Erythroblast (primary cell): ENCODE measurements at places on chromosomes 11 and 22.

DNA sequence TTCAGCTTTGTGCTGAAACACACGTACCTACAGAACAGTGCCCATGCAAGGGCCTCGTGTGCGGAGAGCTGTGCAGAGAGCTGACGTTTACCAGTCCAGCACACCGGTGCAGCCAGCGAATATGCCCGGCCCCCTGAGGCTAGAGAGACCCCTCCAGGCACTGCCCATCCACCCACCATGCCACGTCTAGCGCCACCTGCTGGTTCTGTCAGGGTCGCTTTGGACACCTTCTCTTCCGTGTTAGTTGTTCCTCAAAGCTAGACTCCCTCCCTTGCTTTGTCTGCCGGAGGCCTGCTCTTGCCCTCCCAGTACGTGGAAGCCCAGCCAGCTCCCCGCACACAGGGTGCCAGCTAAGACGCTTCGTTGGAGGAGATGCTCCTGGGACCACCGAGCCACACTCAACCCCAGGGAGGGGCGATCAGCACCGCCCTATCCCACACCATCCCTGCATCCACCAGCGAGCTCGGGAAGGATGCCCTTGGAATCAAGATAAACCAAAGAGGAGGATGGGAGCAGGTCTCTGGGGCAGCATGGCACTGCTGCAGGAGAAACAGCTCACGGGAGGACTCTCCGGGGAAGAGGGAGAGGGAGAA, 43.4 kb downstream of the CPT1A start:
- peak; percentile 67 for DNase-seq

DNA sequence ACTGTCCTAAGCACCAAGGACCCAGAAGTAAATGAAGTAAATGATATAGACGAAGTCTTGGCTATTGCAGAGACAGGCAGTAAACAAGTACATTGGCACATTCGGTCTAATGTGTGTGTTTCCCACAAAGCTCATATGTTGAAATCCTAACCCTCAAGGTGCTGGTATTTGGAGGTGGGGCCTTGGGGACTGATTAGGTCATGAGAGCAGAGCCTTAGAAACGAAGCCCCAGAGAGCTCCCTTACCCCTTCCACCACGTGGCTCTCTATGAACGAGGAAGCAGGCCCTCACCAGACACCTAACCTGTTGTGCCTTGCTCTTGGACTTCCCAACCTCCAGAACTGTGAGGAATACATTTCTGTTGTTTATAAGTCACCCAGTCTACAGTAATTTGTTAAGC, 14.9 kb downstream of the CLMP start:
- no peak for DNase-seq

- no peak for DNase-seq
Measured at GRCh38 chr11:67369801-67370284, 3.6 kb downstream of the CLCF1 start.

DNA sequence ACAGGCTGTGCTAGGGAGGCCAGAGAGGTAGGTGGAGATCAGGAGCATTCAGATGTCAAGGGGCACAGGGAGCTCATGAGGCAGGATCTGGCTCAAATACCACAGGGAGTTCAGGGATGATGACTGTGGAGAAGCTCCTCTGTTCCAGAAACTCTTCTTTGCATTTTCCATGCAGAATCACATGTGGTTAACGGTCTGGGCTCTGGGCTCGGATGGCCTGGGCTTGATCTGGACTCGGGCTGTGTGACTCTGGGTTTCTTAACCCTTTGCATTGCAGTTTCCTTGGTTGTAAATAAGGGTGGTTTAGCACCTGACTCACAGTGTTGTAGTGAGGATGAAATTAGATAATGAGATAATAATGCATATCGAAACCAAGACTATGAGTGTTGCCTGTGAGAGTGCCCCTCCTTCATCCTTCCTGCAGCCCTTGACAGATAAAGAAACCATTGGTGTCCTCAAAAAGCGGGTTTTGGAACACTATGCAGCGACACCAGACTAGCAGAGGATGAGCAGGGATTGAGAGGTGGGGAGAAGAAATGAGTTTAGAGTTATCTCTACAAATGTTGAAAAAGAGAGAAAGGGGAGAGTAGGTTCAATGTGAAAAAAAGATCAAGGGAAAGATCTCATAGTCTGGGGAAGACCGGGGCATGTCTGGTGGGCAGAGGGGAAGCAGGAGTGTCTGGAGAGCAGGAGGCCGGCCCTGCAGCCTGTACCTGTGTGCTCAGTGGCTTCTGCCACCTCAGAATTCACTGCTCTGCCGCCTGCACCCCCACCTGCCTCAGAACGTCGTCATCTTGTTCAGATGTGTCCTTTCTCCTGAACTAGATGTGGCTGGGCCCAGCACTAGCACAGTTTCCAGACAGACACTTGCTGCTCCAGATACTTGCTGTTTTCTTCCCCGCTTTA, 197.8 kb upstream of the SORL1-AS1 start:
- no peak for DNase-seq

GRCh38 chr11:81070948-81071347, 1630.1 kb upstream of the TENM4 start:
- DNase-seq, result no peak

DNA sequence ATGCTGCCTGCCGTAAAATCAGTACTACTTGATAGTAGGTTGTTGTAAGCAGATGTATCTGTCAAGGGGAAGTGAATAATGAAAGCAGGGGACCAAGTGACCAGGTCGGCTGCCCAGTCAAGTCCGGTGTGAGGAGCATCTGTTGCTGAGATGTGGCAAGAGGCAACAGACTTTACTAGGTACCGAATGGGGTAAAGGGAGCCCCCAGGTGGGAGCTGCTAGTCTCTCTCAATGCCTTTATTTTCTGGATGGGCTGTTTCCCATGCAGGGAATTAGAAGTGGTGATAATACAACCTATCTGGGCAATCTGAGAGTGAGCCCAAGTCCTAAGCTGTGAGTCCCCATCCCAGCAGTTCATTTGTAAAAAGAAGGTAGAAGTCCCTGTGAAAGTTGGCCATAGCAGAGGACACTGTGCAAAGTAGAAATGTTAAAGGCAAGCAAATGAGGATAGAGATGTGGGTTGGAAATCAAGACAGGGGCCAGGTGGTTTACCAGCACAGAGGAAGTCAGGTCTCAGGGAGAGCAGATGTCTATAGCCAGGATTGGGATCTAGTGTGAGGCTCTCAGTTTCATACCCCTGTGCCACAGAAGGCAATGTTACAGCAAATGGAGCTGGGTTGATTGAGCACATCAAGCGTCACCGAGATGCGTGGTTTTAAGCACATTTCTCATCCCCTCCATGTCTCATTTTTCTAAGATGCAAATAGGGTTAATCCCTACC, 90.7 kb upstream of the RAG2 start:
- DNase-seq, result no peak

DNA sequence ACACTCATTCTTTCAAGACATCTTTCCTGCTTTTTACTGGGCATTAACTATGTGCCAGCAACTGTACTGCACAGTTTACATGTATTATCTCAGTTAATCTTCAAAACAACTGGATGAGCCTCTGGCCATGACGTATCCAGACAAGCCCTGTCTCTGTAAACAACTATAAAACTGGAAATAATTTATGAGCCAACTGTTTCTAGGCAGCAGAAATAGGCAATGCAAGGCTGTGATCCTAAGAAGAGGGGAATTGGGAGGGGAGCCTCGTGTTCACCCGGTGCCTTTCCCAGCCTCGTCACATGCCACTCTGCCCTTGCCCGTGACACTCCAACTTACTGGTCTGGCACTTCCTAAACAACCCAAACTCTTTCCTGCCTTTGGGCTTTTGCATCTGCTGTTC, 82.8 kb downstream of the FBXO7 start:
- peak; percentile 26 for DNase-seq

- DNase-seq, result no peak
Measured at GRCh38 chr11:66346476-66347424, 679 bp downstream of the B4GAT1 start.
